ENCODE measurements at places on chromosomes 13 and 19.

DNA sequence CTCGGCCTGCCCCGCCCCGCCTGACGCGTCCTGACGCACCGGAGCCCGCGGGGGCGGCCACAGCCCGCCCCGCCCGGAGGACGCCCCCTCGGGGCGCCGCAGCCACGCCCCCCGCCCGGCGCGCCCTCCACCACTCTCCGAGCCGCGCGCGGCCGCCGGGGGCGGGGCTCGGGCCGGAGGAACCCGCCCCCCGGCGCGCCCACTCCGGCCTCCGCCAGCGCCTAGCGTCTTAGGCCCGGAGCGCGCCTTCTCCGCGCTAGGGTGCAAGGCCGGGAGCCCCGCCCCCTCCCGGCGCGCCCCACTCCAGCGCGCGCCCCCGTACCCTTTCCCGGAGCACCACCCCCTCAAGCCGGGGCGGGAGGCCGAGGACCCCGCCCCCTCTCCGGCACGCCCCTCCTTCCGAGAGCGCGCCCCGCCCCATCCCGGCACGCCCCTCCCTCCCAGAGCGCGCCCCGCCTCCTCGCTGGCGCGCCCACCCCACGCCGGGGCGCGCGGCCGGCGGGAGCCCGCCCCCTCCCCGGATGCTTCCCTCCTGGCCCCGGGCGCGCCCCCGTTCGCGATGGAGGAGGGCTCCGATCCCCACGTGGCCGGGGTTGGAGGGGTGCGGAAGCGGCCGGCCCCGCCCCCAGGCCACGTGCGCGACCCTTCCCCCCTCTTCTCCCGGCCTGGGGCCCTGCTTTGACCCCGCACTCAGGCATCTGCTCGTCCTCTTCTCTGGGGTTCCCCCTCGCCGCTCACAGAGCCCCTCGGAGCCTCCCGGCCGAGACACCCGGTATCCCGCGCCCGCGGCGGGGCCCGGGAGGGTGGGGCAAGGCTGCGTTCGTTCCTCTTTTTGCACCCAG is 480 bp upstream of the KLF16 start:
- peak; percentile 88 for DNase-seq

DNA sequence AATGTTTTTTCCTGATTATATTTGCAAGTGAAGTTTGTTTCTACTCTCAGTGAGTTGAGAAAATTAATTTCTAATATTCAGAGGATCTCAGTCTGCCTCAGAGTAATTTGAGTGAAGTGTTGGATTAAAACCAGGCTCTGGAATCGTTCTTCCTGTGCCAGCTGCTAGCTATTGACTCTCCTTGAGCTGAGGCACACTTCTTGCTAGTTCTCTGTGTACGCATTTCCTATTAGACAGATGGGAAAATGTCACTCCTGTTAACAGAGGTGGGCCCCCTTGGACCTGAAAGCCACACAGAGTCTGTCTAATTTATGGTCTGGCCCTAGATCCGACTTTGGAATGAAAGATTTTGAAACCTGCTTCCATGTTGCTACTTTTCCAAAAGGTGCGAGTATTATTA is 107.6 kb upstream of the RNF113B start:
- no peak for DNase-seq

GRCh38 chr13:40813667-40814454 is 24.4 kb downstream of the SLC25A15 start:
- DNase-seq: no peak

DNA sequence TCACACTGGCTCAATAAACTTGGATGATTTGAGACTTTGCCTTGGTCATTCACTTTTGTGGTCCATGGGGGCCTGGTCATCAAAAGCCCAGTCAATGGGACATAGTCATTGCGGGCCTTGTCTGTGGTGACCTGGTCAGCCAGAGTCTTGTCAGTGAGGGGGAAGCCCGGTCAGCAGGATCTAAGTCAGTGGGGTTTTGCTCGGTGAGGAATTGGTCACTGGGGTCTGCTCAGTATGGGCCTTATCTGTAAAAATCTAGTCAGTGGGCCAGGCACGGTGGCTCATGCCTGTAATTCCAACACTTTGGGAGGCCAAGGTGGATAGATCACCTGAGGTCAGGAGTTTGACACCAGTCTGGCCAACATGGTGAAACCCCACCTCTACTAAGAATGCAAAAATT is 63.7 kb upstream of the TPM4 start:
- no peak for DNase-seq

DNA sequence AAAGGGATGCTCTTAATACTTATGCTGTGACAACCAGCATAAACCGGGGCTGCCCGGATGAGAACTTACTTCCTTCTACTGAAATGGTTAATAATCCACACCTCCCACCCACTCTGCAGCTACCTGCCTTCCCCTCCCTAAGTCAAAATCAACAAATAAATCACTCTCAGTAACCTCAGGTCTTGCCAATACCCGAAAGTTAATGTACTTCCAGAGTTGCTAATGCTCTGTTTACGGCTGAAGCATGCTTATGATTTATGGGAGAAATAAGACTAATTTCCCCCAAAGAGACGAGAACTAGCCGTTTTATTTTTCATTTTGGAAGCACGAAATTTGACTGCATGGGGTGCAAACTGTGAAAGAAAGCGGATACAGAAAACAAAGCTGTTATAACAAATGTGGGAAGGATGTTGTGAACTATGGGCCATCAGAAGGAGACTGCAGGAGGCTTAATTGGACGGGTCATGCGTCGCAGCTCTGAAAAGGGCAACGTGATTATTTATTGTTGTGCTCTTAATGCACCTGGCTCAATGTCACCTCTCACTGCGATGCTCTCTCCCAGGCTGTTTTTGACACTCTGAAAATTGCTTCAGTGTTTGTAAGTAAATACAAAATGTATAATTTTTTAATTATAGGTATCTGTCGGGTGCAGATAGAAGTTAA is 114.0 kb upstream of the SLC7A1 start:
- DNase-seq: no peak

GRCh38 chr19:16652854-16653253 is 7.1 kb downstream of the SMIM7 start:
- no peak for DNase-seq

GRCh38 chr13:25933520-25933919 is 118.3 kb downstream of the SHISA2 start:
- DNase-seq: no peak

- DNase-seq: peak; percentile 55
Observed at GRCh38 chr19:38003438-38004185, 96.6 kb downstream of the SIPA1L3 start.

GRCh38 chr19:13118424-13119193 is 545 bp downstream of the NACC1 start:
- no peak for DNase-seq

DNA sequence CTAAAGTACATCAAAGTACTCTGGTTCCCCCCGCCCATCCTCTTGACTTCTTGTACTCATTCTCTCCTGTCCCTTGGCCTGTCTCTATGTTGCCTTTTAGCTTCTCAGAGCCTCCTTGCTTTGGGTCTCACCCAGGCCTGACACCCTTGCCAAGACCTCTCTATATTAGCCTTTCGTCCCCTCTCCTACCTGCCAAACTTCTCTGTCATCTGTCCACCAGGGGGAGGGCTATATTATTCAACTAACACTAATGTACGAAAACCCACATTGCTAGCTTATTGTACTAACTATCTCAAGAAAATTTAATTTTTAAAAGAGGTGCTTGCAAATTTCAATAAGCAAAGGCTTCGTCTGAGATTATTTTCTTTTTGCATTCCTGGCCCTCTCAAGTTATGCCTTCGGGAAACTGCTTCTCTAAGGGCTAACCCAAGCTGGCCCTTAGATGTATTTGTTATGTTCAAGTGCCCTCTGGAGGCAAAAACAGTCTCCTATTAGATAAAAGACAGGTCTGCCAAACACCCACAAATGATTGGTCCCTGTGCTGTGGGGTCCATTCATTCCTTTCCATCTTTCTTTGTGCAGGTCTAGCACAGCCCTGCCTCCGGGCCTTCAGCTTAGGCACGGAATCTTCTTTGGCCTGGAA is 6.3 kb upstream of the MRPS31 start:
- DNase-seq: peak; percentile 25

- DNase-seq: peak; percentile 10
Observed at GRCh38 chr19:54673222-54673621, 10.4 kb downstream of the LILRB4 start.

DNA sequence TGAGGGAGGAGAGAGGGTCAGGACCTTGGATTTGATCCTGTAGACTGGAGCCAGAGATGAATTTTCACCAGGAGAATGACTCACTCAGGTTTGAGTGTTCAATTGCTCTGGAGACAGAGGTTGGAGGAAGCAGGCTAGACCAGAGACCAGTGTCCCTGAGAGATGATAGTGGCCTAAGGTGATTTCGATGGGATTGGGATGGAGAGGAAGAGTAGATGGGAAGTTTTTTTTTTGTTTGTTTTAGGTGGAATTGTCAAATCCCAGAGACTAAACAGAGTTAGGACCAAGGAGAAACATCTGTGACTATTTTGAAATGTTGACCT is 2.3 kb downstream of the CEBPG start:
- no peak for DNase-seq

DNA sequence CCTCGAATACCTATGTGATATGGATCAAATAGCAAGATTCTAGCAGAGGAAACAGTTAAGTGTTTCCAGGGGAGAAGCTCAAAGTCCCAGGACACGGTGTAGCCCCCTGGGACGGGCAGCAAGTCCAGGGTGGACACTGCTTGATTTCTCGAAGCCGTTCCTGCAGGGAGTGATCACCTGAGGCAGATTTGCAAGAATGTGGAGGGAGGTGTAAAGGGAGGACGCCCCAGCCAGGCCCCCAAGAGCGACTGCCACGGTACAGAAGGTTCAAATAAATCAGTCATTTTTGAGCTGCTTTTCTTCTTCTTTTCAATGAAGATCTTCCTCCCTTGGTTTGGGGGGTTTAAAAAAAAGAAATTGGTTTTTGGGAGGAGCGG is 41.4 kb downstream of the KLF2 start:
- no peak for DNase-seq
